ENCODE measurements at places on chromosomes 1 and 21. TPM values are rescaled to one million over a fixed set of nuclear protein-coding genes. Genes with fewer than 3 reads are reported as not detected.

UCK2 gene
- 28.7 TPM for total RNA-seq

LYPD8 gene
- 0.57 TPM for total RNA-seq

ZNF593OS gene
- not detected for total RNA-seq

CRYAA gene
- not detected for total RNA-seq

DNA sequence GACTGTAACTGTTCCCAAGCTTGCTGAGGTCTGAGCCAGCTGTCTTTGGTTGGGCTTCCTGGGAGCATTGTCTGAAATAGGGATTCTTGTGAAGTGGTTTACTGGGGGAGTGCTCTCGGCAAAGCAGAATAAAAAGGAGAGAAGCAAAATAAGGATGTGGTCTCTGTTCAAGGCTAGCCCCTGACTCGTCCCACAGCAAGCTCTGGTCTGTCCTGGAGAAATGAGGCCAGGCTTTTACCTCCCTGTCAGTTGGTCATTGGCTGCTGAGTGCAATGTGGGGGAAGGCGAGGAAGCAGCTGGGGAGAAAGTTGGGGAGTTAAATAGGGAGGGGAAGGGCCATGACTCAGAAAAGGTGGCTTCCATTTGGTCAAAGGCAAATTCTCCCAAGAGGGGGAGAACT lies 303.9 kb upstream of the DUSP10 start:
- no peak for DNase-seq
- H3K4me3 ChIP-seq = no peak overlapping the region
- H3K36me3 ChIP-seq = no peaks in the 10 kb centered on the region
- no peaks in the 10 kb centered on the region for H3K27me3 ChIP-seq

DNA sequence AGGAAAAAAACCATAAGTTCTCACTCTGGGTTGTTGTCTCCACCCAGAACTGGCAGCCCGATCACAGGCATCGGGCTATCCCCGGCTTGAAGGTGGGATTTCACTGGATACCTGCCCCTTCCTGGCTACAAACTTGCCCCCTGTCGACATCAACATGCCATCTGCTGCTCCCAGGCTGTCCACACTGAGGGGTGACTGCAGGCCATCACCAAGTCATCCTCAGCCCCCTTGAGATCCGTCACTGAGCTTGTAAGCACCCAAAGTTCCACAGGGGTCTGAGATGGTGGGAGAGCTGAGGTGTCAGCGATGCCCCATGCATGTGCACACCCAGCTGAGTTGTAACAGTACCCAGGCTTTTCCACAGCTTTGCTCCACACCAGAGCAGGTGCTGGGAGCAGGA lies 211.0 kb downstream of the AMY1C start:
- no peak overlapping the region for H3K4me3 ChIP-seq
- H3K27me3 ChIP-seq = no peaks in the 10 kb centered on the region
- H3K36me3 ChIP-seq = no peaks in the 10 kb centered on the region
- H3K4me1 ChIP-seq = no peaks in the 10 kb centered on the region
- H3K27ac ChIP-seq = no peak overlapping the region
- DNase-seq = no peak

DNA sequence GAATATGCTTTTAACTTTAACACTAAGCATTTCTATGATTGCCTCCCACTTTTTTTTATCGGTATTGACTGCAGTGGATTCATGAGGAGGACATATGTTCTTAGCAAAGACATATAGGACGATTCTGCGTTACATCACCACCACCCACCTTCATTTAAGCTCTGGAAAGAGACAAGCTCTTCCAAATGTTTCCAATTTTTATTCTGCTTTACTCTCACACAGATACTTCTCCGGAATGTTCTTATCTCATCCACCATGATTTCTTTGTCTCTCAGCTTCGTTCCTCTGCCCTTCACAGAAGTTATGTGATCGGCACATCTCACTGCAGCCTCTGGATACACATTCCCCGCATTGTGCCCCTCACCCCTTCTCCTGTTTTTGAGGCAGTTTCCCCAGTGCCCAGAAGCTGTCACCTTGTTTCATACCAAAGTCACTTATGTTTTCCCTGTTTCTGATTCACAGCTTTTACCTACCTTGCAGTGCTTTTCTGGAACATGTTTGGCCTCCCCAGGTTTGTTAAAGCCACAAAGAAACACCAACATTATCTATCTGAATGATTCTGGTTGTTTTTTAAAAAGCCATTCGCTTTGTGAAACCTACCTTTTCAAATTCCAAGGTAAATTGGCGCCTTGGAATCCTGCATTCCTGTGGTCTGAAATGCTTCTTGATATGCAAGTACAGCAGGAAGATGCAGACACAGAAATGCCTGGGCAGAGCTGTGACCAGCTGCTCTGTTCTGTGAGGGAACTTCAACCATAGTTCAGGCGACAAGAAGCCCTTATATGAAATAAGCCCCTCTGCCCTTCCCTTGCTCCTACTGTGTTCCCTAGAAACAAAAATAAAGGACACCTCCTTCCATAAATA lies 1020.2 kb downstream of the TTLL7 start:
- H3K36me3 ChIP-seq = no peaks in the 10 kb centered on the region
- no peak overlapping the region for H3K4me3 ChIP-seq
- no peaks in the 10 kb centered on the region for H3K4me1 ChIP-seq
- no peak for DNase-seq
- H3K27ac ChIP-seq = no peak overlapping the region

DNA sequence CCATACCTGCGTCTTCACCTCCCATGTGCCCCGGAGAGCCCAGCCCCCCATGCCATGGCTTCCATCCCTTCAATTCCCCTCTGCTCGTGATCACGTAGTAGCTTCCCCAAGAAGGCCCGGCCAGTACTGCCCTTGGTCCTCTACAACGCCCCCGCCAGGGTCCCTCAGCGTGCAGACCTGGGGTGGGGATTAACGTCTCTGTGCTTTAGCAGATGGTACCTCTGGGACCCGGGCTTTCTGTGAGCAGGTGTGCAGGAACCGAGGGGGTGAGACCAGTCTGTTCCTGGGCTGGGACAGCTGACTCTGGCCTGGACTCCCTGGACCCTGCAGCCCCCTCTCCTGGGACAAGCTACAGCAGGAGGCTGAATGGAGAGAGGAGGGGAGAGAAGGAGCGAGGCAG lies 1.2 kb downstream of the PLCH2 start:
- H3K4me1 ChIP-seq = no peaks in the 10 kb centered on the region
- H3K36me3 ChIP-seq = no peaks in the 10 kb centered on the region
- H3K27me3 ChIP-seq = no peaks in the 10 kb centered on the region
- no peak overlapping the region for H3K27ac ChIP-seq

DNA sequence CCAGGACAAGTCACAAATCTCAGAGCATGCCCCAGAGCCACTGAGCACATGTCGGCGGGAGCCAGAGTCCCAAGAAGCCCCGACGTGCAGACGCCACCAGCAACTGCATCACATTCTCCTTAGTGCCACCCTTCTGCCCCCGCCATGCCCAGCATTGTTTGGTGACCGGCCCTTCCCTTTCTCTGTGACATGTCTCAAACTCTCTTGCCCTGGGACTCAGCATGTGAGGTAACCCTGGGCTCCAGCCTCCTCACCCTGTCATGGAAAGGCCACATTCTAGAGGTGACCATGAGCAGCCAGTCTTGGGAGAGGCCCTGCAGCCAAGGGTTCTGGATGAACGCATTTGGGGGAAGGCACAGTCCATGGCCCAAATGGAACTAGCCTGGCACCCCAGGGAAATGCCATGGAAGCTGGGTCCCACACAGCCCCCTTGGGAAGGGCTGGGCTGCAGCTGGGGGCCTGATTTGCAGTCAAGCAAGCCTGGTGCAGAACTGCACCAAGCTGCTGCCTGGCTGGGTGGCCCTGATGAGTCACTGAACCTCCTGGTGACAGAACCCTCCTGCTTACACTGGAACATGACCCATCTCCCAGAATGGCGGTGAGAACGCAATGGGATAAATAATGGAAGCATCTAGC lies 94.4 kb downstream of the ITPKB start:
- no peaks in the 10 kb centered on the region for H3K27me3 ChIP-seq
- no peak overlapping the region for H3K4me3 ChIP-seq

DNA sequence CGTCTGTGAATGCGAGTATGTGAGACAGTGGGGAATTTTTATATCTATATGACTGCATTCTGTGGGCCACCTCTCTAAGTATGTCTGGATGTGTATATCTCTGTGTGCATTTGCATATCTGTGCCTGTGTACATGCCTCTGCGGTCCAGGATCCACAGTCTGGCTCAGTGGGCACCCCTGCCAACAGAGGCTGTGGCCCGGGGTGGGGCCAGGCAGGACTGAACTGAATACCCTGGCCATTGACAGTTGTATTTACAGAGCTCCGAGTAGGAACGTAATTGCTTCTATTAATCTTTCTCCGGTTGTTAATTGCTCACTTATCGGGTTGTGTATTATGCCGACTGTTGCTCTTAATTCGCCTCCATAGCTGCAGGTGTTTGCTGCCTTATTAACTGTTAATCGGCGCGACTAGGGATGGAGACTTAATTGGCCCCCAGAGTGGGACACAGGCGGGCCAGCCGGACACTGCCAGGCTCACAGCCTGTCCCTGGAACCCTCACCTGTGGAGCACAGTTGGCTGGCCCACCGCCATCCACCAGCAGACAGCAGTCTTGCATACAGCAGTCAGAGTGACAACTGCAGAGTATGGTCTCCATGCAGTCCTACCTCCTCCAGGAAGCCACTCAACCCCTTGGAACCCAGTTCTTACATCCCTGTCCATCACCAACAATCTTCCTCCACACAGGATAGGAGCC lies 22.4 kb upstream of the ADGRB2 start:
- H3K27me3 ChIP-seq = no peaks in the 10 kb centered on the region
- no peak for DNase-seq
- H3K27ac ChIP-seq = no peak overlapping the region
- H3K36me3 ChIP-seq = no peaks in the 10 kb centered on the region

GRCh38 chr1:156090840-156091188 lies 8.5 kb upstream of the MEX3A start:
- H3K4me3 ChIP-seq = no peak overlapping the region
- no peaks in the 10 kb centered on the region for H3K36me3 ChIP-seq
- H3K4me1 ChIP-seq = peaks cover 16% of the 10 kb centered on the region
- H3K27ac ChIP-seq = no peak overlapping the region

DNA sequence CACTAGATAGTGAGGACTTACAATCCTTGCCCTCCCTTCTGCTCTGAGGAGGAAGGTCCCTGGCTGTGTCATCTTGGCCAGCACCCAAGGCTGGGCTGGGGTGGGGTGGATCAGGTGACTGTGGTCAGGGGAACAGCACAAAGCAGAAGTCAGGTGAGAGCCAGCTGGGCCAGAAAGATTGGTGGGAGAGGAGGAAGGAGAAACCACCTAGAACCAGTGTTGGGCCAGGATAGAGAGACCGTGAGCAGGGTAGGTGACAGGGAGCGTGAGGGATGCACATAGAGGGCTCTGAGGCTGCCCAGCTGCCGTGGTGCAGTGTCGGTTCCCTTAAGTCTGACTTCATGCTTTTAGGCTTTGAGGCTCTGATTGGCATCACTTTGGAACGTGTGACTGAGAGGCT lies 22.7 kb downstream of the NCF2 start:
- H3K27me3 ChIP-seq = no peaks in the 10 kb centered on the region
- H3K4me1 ChIP-seq = peaks cover 5% of the 10 kb centered on the region
- H3K27ac ChIP-seq = no peak overlapping the region

DNA sequence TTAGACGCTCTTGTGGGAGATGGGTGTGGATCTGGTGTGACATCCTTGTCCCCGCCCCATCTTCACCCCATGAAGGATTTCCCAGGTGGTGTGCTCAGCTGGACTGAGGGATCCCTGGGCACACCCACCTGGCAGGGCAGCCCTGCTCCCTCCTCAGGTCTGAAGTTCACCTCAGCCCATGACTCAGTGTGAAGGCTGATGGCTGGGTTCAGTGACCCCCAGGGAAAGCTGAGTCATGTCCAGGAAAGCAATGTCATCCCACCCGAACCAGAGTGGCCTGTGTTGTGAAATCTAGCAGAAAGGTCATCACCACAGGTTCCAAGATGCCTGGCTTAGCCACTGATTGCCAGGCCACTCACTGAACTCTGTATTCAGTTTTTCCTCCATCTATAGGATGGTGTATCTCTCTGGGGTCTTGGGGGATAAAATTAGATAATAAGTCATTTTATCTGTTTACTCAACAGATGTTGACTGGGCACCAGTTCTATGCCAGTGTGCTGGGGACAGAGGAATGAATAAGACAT lies 97.7 kb upstream of the JUN start:
- H3K27ac ChIP-seq = no peak overlapping the region
- no peaks in the 10 kb centered on the region for H3K27me3 ChIP-seq
- no peak overlapping the region for H3K4me3 ChIP-seq
- H3K4me1 ChIP-seq = peaks cover 25% of the 10 kb centered on the region

DNA sequence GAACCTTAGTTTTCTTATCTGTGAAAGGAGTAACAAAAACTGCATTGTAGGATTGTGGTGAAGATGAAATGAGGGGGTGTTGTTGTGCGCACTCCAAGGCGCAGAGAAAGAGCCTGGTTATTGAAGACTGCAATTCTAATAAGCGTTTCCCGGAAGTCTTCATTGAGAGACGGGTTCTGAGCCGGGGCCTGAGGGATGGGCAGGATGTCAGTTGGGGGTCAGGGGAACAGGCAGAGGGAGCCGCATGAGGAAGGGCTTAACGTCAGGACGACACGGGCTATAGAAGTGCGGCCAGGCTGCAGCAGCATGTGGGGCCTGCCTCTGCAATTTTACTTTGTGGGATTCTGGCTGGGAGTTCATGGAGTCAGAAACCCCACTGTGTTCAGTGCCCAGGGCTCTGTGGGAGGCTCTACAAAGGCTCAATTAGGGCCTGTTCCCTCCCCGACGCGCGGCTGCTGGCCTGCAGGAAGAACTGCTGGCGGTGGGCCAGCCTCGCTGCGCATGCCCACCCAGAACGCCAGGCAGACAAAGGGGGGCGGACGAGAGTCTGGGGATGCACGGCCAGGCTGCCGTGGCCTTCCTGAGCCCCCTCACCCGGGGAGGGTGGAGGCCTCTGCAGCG lies 20.7 kb downstream of the TRIM62 start:
- H3K36me3 ChIP-seq = peaks cover 43% of the 10 kb centered on the region
- DNase-seq = no peak
- peaks cover 11% of the 10 kb centered on the region for H3K4me1 ChIP-seq
- H3K4me3 ChIP-seq = no peak overlapping the region
- H3K27me3 ChIP-seq = no peaks in the 10 kb centered on the region
- no peak overlapping the region for H3K27ac ChIP-seq

DNA sequence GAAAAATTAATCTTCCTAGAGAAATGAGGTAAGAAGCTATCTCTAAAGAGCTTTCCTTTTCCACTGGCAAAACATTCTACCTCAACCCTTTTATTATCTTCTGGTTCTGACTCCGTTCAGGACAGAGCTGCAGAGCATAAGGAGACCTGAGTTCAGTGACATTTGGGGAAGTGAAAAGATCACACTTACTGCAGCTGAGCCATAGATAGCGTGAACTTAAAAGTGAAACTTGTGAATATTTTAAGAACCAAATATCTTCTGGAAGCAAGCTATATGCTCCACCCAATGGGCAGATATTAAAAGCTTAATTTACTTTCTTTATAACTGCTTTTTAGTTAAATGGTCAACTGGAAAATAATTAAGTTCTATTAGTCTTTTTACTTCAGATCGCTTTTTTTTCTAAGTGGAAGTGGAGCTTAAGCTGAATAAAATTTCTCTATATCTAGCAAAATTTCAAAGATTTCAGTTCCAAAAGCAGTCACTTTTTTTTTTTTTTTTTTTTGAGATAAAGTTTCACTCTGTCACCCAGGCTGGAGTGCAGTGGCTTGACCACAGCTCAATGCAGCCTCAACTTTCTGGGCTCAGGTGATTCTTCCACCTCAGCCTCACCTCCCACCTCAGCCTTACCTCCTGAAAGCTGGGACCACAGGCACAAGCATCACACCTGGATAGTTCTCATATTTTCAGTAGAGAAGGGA lies 11.9 kb downstream of the PTPN22 start:
- H3K4me3 ChIP-seq = no peak overlapping the region
- H3K27ac ChIP-seq = no peak overlapping the region
- no peak for DNase-seq
- no peaks in the 10 kb centered on the region for H3K36me3 ChIP-seq

GRCh38 chr1:33997127-33998036 lies 133.5 kb downstream of the HMGB4 start:
- no peak overlapping the region for H3K4me3 ChIP-seq
- H3K4me1 ChIP-seq = no peaks in the 10 kb centered on the region
- H3K27me3 ChIP-seq = no peaks in the 10 kb centered on the region
- no peak overlapping the region for H3K27ac ChIP-seq
- DNase-seq = no peak
- no peaks in the 10 kb centered on the region for H3K36me3 ChIP-seq
